Common myeloid progenitor, CD34-positive (primary cell): ENCODE measurements at places on chromosomes 16 and 17.
A peak's percentile ranks its signal among the peaks of the same experiment; 100 is the strongest.

DNA sequence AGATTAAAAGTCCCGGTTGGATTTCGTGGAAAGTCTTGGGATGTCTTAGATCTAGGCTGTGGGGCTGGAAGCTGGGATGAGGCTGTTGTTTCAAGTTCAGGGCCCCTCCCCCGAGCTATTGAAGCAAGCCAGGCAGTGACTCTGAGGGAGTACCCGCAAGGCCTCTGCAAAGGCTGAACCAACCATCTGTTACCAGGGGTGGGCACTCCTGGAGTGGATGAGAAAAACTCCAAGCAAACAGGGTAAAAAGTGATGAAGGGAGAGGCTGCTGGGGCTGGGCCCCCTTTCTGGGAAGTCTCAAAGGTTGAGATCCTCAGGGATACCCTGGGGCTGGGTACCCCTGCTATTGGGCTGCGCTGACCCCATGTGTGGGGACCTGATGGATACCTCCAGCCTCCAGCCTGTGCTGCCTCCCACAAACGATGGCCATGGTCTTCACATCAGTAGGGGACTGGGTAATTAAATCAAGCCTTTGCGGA, 82.4 kb upstream of the KIFC3 start:
- H3K4me1 ChIP-seq = no peaks in the 10 kb centered on the region
- no peaks in the 10 kb centered on the region for H3K36me3 ChIP-seq
- H3K4me3 ChIP-seq = no peak overlapping the region
- H3K27ac ChIP-seq = no peak overlapping the region
- H3K27me3 ChIP-seq = peaks cover 26% of the 10 kb centered on the region

- DNase-seq = no peak
- H3K27ac ChIP-seq = peak overlapping the region; percentile 100
- peak overlapping the region; percentile 91 for H3K4me3 ChIP-seq
- peaks cover 24% of the 10 kb centered on the region for H3K36me3 ChIP-seq
These were observed 1.5 kb upstream of the SRCAP start for GRCh38 chr16:30697264-30698138.

- H3K27me3 ChIP-seq = no peaks in the 10 kb centered on the region
- DNase-seq = peak; percentile 88
- no peaks in the 10 kb centered on the region for H3K36me3 ChIP-seq
- H3K4me3 ChIP-seq = no peak overlapping the region
- no peaks in the 10 kb centered on the region for H3K4me1 ChIP-seq
These were observed 28.1 kb upstream of the PECAM1 start for GRCh38 chr17:64418506-64419339.

DNA sequence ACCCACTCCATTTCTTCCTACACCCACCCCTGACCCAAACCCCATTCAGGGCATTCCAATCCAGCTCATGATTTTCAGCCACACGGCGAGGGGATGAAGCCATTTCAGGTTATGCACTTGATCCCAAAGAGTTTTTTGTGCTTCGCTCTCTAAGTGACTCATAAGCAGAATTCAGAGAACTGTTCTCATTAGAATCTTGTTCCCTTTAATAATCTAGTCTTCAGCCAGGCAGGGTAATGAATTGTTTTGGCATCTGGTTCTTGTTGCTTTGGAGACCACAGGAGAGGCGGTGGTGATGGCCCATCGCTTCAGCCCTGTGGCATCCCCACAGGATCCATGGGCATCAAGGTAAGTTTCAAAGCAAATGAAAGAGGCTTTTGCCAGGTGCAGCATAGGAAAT, 4.8 kb upstream of the KRT31 start:
- DNase-seq = no peak
- H3K27me3 ChIP-seq = no peaks in the 10 kb centered on the region
- H3K36me3 ChIP-seq = no peaks in the 10 kb centered on the region
- H3K4me1 ChIP-seq = no peaks in the 10 kb centered on the region
- H3K4me3 ChIP-seq = no peak overlapping the region
